Small intestine (tissue), 16 donors: ENCODE measurements at places on chromosomes 4 and X.
A peak's percentile ranks its signal among the peaks of the same experiment; 100 is the strongest.

GRCh38 chrX:288561-288991 lies 7.4 kb downstream of the PLCXD1 start:
- DNase-seq, result no peak

GRCh38 chr4:8306511-8307021 lies 37.0 kb downstream of the HTRA3 start:
- DNase-seq, result no peak

DNA sequence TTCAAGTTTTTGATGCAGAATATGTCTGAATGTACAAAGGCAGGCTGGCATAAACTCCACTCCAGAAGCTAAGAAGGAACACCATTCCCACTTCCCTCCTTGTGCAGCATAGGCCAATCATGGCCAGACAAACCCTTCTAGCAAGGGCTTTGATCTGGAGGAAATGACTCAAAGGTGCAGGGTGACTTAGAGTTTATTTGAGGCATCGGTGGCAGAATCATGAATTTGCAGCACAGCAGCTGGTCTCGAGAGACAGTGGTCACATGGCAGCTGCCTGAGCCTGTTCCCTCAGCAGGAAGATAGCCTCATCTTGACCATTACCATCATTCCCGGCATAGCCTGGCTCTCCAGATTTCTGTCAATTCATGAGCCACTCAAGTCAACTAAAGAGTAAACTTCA lies 154.5 kb downstream of the ATP10D start:
- no peak for DNase-seq

DNA sequence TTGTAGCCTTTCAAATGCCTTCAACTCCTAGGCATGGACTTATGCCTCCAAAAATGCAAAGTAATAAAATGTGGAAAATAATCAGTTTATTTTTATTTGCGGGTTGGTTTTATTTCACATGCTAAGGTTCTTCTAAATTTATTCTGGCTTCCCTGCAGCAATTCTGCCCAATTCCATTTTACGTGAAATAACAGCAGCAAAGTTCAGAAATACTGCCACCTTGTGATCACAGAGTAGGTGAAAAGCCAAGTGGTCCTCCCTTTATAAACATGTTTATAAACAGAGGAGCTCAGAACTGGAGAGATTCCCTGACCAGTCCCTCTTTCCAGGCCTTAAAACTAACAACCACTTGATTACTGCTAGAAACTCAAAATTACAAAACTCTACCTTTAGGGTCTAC lies 14.7 kb upstream of the DCHS2 start:
- DNase-seq, result peak; percentile 40

DNA sequence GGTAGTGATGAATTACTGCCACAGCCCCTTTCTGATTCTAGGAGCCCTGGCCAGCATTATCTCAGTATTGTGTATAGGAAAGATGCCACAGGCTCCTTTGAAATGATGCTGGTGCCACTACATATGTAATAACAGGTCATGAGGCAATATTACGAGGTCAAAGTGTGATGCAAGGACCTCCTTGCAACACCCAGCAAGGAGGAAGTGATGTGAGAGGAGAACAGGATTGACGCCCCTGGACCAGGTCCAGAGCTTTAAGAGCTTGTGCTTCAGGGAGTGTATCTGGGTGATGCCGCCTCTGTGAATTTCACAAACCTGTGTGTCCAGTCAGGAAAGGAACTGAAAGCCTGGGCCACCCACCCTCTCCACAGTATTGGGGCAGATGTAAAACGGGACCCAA lies 261.8 kb downstream of the MID1IP1 start:
- DNase-seq, result peak; percentile 50

GRCh38 chrX:31603411-31604120 lies 531.7 kb upstream of the FTHL17 start:
- peak; percentile 5 for DNase-seq

GRCh38 chr4:7158991-7159390 lies 33.3 kb upstream of the SORCS2 start:
- no peak for DNase-seq

DNA sequence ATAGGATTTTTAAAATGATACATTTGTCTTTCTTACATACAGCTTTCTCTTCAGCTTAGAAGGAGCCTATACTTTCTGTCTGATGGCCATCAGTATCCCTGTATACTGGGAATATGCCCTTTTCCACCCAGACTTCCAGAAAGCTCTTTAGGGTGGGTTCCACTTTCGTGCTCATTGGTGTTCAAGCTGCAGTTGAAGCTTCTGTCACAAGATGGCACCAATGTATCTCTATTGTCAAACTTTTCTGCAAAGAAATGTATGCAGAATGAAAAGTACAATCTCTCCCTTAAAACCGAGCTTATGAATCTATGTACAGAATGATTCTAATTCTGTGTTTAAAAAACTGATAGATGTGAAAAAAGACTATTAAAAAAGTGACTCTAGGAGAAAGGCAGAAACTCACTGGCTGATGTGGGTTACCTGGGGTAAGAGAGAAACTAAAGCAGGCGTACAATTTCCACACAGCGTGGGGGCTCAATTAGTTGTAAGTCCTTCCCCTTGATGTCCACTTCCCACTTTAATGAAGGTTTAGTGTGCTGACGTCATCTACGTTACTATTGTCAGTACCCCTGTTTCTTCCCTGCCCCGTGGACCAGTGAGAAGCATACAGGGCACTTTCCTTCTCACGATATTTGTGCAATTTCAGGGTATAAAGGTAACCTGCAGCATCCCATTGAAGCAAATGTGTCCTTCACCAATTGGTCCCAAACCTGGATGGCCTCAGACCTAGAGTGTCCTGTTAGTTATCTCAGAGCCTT lies 57.3 kb upstream of the TCEAL2 start:
- DNase-seq, result no peak

DNA sequence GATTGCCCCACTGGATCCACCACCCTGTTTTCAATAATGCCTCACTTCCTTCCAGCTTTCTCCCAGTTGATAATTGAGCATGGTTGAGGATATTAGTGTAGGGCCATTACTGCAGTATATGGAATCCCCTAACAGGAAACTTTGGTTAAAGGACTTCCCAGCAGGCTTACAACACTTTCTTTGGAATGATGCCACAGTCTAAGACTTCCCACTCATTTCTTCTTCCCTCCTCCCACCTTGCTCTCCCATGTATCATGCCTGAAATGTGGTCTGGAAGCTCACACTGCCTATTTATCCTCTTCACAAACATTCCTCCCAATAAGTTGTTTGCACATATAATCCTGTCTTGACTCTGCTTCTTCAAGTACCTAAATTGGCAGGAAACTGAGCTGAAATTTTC lies 863.3 kb downstream of the CENPC start:
- no peak for DNase-seq

GRCh38 chrX:25337841-25338240 lies 322.1 kb upstream of the ARX start:
- no peak for DNase-seq

GRCh38 chr4:111070390-111070789 lies 447.5 kb upstream of the PITX2 start:
- DNase-seq, result no peak

- DNase-seq, result no peak
Measured at GRCh38 chr4:88963817-88964216, 93.2 kb downstream of the FAM13A start.

DNA sequence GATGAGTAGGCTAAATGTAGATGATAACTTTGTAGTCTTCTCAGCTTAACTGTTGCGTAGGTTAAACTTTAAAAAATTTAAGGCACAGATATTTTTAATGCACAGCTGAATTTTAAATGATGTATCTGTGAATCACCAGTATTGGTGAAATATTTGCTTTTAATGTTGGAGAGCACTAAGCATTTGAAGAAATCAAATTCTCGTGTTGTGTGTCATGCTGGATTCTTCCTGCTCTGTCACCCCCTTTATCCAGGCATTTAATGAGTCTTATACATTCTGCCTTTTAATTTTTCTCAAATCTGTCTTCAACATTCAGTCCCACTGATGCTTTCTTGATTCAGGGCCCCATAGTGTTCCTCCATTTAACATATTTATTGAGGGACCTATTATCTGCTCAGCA lies 76.7 kb downstream of the SLC4A4 start:
- DNase-seq, result no peak

- DNase-seq, result no peak
Measured at GRCh38 chr4:66750273-66750672, 795.0 kb downstream of the CENPC start.

GRCh38 chrX:69038188-69038587 lies 127.1 kb downstream of the PJA1 start:
- no peak for DNase-seq

DNA sequence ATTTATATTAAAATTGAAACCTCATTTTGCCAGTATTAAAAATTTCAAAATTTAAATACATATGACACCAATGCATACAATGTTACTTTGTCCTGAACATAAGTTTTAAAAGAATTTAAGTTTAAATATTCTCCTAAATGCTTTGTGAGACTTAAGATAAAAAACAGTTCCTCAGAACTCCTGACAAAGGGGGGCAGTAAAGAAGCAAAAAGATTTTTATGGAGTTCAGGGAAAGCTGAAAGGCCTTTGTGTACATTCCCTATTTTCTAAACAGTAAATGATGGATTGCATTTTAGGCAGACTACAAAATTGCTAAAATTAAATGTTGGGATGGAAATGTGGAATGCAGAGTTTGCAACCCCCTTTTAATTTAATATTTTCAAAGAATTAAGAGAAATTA lies 81.7 kb downstream of the SNCA start:
- DNase-seq, result no peak

DNA sequence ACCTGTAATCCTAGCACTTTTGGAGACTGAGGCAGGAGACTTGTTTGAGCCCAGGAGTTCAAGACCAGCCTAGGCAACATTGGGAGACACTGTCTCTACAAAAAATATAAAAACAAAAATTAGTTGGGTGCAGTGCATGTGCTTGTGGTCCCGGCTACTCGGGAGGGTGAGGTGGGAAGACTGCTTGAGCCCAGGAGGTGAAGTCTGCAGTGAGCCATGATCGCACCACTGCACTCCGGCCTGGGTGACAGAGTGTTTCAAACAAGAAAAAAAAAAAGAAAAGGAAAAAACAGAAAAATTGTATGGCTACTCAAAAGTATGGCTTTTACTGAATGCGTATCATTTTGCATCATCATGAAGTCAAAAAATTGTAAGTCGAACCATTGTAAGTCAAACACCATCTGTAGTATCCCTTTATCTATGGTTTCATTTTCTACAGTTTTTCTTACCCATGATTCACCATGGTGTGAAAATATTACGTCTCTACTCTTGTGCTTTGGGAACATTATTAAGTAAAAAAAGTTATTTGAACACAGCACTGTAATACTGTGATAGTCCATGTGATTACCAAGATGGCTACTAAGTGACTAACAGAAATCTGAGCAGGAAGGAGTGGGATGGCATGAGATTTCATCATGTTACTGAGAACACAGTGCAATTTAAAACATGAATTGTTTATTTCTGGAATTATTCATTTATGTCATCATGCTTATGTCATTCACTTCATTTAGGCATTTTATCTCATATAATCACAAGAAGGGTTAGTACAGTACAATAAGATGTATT lies 26.5 kb upstream of the MANBA start:
- DNase-seq, result no peak

DNA sequence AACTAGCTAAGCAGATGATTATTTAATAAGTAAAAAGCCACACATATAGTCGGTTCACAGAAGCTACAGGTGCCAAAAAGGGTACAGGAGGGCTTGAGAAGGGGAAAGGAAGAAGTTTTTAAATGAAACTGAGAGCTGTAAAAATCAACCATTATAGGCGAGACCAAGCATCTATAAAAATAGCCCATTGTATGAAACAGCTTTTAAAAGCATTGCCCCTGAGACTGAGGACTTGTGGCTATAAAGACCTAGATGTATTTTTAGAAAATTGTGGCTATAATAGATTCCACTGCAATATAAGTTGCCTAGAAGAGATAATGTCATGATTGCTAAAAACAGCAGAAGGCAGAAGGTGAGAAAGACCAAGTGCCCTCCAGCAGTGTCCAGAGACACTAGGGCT lies 15.0 kb upstream of the TTC29 start:
- DNase-seq, result no peak

DNA sequence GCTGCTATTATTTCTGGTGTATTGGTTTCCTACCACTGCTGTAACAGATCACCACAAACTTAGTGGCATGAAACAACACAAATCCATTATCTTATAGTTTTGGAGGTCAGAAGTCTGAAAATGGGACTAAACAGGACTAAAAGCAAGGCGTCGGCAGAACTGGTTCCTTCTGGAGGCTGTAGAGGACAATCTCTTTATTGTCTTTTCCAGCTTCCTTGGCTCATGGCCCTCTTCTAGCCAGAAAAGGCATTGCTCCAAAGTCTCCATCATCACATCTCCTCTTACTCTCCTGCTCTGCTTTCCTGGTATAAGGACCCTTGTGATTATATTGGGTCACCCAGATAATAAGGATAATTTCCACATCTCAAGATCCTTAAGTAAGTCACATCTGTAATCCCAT lies 121.9 kb downstream of the CLCN4 start:
- no peak for DNase-seq

- no peak for DNase-seq
Measured at GRCh38 chr4:156892805-156893204, 78.8 kb downstream of the PDGFC start.

GRCh38 chrX:65582450-65583082 lies 48.0 kb upstream of the LAS1L start:
- DNase-seq, result no peak

DNA sequence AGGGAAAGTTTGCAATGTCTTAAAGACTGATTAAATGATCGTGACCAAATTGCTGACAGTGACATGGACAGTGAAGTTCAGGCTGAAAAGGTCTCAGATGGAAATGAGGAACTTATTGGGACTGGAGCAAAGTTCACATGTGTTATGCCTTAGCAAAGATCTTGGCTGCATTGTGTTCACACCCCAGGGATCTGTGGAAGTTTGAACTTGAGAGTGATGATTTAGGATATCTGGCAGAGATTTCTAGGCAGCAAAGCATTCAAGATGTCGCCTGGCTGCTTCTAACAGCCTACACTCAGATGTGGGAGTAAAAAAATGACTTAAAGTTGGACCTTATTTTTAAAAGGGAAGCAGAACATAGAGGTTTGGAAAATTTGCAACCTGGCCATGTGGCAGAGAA lies 21.4 kb downstream of the SCARB2 start:
- DNase-seq, result no peak

- no peak for DNase-seq
Measured at GRCh38 chr4:165385126-165385525, 6.3 kb downstream of the CPE start.
